ENCODE measurements at places on chromosomes 4 and X. TPM values are rescaled to one million over a fixed set of nuclear protein-coding genes. Genes with fewer than 3 reads are reported as not detected.

Gene HPGDS
- not detected for total RNA-seq

Gene PITX2
- not detected for total RNA-seq

Gene IL21
- not detected for total RNA-seq

Gene GPRASP1
- total RNA-seq, result 5.0 TPM

Gene DCAF4L1
- 0.26 TPM for total RNA-seq

Gene RENBP
- total RNA-seq, result 5.1 TPM

Gene P2RY4
- 0.43 TPM for total RNA-seq

Gene F8A3
- 2.9 TPM for total RNA-seq

Gene METAP1
- total RNA-seq, result 45.9 TPM

Gene CCDC158
- 6.9 TPM for total RNA-seq

Gene ADGRG4
- 0.86 TPM for total RNA-seq

Gene NHSL2
- 0.26 TPM for total RNA-seq

Gene AFF2
- 5.1 TPM for total RNA-seq

Gene RTL9
- total RNA-seq, result 0.22 TPM

Gene FAM149A
- total RNA-seq, result 13.6 TPM

Gene ALB
- total RNA-seq, result not detected

Gene GLOD5
- total RNA-seq, result not detected

Gene TET2
- total RNA-seq, result 18.1 TPM

Gene SHROOM4
- total RNA-seq, result 3.3 TPM

Gene SMIM10L2A
- total RNA-seq, result 0.52 TPM

Gene HTN3
- not detected for total RNA-seq

Gene P2RY8
- not detected for total RNA-seq

Gene AKAP14
- total RNA-seq, result not detected

Gene SUPT20HL1
- 0.22 TPM for total RNA-seq

Gene LNX1
- total RNA-seq, result 70.7 TPM

Gene JAKMIP1
- total RNA-seq, result not detected

Gene CXCL11
- not detected for total RNA-seq

Gene CLIC2
- 5.1 TPM for total RNA-seq

Gene RAPGEF2
- 69.0 TPM for total RNA-seq

Gene ESX1
- not detected for total RNA-seq

Gene HCCS
- total RNA-seq, result 20.8 TPM
